ENCODE measurements at places on chromosomes 2 and 18. TPM values are rescaled to one million over a fixed set of nuclear protein-coding genes. Genes with fewer than 3 reads are reported as not detected.

DNA sequence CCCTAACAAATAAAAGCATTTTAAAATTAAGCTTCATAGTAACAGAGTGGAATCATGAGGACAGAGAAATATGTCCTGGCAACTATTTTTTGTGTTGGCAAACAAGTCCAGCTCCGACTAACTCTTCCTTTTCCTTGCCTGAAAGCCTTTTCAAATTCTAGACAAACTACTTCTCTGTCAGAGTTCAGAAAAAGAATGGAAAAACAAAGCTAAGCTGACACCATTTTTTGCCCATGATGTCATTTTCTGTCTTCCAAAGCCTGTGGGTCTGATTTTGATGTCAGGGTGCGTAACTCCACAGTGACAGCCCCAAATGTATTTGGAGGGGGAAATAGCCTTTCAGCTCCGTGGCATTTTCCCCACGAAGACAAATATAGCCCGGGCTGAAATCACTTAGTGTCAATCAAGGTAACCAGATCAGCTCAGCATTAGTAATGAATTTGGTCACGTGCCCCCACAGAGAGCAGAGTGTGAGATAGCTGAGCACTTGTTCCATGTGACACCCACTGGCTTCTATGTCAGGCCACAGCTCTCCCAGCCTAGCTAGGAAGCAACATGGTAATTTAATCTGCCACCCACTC, 233.0 kb upstream of the SIX2 start:
- no peak for DNase-seq

- no peak for DNase-seq
These were observed 33.3 kb downstream of the NDUFA10 start for GRCh38 chr2:239991689-239992314.

DNA sequence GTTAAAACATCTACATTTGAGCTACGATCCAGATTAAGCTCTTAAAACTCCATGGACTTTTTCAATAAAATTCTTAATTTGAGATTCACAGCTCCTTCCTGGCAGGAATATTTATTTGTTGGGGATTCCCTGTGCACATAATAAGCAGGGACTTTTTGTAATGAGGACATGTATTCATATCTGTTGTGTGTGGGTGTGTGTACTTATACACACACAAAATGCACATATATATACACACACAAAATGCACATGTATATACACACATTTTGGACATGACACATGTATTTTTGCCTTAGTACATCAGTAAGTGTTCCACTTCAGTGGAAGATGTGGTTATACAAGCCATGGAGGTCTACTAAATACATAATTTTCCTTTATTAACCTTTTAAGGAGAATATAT, 1131.1 kb upstream of the CDH2 start:
- DNase-seq, result no peak

DNA sequence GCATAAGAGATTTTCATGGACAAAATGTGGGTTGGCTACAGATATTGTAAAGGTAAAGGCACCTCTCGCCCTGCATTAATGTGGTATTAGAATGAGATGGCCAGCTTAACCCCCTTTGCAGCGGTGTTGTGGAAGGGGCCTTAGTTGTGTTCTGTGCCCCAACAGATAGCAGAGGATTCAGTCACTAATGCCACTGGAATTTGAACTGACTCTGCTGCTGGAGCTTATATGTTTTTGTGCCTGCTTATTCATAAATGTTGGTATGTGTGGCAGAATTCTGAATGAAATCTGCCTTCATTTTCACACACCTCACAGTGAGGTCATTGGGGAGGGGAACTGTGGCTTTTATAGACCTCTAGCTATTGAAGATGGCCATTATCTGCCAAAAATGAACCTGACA, 90.7 kb upstream of the ITGA6 start:
- DNase-seq, result no peak

GRCh38 chr18:48990481-48991318, 39.9 kb upstream of the SMAD7 start:
- DNase-seq, result no peak

GRCh38 chr2:80354858-80355257, 50.3 kb upstream of the LRRTM1 start:
- DNase-seq, result no peak

DNA sequence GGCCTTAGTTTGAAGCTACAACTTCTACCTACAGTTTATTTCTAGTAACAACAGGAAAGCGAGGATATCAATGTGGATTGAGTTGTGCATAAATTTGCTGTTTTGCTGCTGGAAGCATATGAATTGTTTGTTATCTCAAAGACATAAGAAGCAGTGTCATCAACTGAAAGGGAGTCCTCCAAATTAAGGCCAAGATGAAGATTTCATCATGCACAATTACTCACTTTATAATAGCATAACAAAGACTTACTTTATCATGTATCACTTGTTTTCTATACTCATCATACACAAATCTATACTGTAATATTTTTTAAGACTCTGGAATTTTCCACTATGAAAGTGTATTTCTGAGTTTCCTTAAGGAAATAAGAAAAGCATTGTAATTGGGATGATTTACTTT, 136.1 kb upstream of the FANCL start:
- DNase-seq, result no peak

GRCh38 chr2:84969511-84970209, 1.3 kb upstream of the KCMF1 start:
- no peak for DNase-seq

DNA sequence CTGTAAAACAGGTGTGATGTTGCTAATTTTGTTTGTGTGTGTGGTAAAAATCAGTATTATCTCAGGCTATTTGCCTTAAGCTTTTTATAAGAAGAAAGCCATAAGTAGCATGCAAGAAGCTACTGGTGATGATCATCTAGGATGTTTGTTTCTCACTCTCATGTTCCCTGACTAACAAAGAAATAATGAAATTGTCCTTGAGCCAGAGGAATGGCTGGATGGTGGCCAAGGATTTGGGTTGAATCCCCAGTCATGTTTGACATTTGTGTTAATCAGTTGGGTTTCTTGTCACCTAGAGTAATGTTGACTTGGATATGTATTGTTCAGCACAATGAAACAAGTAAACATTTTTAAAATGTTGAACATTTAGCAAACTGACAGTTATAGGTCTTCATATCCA, 496.8 kb upstream of the ZEB2 start:
- no peak for DNase-seq

DNA sequence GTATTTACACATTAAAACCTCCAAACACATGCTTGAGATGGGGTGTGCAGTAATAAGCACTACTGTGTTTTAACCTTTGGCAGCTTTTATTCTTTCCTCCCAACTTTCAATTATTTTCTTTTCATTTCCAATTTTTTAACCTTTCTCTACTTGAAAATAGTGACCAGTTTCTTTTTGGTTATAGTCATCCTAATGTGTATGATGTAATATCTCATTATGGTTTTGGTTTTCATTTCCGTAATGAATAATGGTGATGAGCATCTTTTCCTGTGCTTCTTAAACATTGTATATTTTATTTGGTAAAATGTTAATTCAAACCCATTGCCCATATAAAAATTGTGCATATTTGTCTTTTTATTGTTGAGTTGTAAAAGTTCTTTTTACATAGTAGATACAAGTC, 103.5 kb downstream of the BMPR2 start:
- DNase-seq, result no peak

DNA sequence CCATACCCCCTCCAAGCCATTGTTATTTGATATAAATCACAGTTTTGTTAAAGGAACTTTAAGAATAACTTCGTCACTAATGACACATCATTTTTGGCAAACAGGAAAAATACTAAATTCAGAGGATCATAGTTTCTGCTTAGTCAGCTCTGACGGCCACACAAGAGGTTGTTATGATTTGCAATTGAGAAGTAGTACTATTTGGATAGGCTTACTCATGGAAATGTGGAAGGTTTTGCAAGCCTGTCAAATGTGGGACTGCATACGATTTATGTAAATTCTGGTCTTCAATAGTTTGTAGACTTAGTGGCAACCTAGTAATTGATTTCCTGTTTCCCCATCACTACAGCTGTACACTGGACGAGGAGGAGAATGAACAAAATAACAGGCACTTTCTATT, 108.1 kb downstream of the ARHGEF33 start:
- no peak for DNase-seq

DNA sequence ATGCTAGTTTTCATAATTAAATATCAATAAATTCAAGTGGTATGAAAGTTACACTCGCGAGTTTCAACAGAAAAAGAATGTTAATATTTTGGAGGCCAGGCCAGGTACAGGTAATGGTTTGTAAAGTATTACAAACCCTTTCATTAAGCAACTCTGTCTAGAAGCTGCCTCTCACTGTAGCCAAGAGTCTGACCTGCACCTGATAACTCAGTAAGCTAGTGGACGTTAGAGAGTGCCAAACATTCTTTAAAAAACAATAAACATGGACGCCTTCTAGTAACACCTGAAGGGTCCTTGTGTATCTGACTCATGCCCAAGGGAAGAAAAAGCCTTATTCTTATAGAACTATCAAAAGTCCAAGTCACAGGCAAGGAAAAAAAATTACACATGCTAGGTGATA, 70.2 kb downstream of the MBD2 start:
- no peak for DNase-seq

DNA sequence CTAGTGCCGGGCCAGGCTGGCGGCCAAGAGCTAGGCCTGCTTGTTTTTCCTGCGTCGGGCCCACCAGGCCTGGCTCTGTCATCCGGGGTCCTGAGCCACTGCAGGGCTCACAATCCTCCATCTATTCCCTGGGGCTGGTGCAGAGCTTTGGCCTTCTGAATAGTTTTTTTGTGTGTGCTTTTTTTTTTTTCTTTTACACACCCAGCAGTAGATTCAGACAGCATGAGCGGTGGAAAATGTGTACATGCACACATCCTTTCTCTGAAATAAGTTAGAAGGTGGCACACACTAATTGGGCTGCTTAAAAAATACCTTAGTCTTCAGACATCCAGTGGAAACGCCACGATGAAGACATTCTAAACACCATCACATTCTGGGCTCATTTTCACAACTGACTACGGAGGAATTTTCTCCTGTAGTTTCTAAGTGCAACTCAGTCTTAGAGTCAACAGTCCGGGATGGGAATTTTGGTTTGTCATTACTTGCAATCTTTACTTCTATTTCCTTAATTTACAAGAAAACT, 6.1 kb downstream of the ZFP36L2 start:
- DNase-seq, result no peak

- no peak for DNase-seq
These were observed 369.7 kb downstream of the OSR1 start for GRCh38 chr2:18988631-18989232.

- no peak for DNase-seq
These were observed 104.4 kb downstream of the PTH2R start for GRCh38 chr2:208511016-208511415.

The TTN gene
- 4.2 TPM for total RNA-seq

The DPP10 gene
- 8.8 TPM for total RNA-seq

The RNF144A gene
- total RNA-seq, result 35.6 TPM

The MPP4 gene
- total RNA-seq, result 0.46 TPM

The RAB6C gene
- 0.50 TPM for total RNA-seq

The VWA3B gene
- total RNA-seq, result 4.1 TPM

The AMER3 gene
- total RNA-seq, result 10.9 TPM

The IL18RAP gene
- total RNA-seq, result 2.5 TPM

The PPP1R1C gene
- total RNA-seq, result 7.4 TPM

Measured in type B pancreatic cell (in vitro differentiated cells).